ENCODE measurements at places on chromosomes 4 and X.

DNA sequence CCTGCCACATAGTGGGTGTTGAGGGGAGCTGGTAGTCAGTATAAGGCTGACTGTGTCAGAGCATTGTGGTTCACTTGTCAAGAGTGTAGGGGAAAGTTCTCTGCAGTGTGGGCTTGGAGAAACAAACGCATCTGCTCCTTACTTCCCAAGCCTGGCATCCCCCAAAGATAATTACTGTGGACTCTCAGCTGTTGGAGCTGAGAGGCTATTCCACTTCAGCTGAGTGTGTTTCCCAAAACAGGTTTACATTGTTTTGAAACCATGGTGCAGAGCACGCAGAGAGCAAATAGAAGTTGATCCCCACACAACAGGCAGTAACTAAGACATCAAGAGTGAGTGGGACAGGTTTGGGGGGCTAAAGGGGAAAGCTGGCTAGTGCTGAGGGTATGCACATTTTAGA, 181.0 kb upstream of the EOLA2 start:
- no peak for DNase-seq
- H3K27me3 ChIP-seq, result no peaks in the 10 kb centered on the region
- no peak overlapping the region for H3K4me3 ChIP-seq
- no peaks in the 10 kb centered on the region for H3K36me3 ChIP-seq
- H3K27ac ChIP-seq, result no peak overlapping the region

DNA sequence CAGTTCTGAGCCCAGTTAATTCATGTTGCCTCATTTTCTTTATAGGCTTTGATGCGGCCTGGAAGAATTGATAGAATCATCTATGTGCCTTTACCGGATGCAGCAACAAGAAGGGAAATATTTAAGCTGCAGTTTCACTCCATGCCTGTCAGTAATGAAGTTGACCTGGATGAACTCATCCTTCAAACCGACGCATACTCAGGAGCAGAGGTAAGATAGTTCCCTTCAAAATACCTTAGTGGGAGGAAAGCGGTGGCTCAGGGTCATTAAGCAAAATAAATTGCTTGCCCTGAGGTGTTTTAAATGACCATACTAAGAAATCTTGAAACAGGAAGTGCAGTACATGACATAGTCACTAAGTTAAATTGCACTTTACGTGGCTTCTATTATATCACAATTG, 140.6 kb upstream of the SPRY1 start:
- H3K36me3 ChIP-seq, result no peaks in the 10 kb centered on the region
- H3K27ac ChIP-seq, result no peak overlapping the region

DNA sequence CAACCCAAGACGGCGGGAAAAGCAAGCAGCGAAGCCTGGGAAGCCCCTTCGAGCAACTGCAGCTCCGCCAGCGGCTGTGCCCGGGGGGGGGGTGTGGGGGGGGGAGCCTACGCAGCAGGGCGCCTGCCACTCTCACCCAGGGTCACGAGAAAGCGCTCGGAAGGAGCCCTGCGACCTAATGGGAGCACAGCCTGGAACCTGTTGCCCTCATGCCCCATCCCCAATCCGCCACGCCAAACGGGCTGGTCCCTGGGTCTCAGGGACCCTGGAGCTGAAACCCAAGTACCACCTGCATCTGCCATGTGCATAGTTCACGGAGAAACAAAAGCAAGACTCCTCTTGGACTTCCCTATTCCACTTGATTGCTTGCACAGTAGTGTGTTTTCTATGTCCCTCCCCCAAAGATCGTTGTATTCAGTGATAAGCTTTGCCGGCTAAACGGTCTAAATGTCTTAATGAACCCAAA, 359 bp upstream of the GAB3 start:
- H3K4me1 ChIP-seq, result no peaks in the 10 kb centered on the region
- no peak overlapping the region for H3K27ac ChIP-seq
- H3K36me3 ChIP-seq, result no peaks in the 10 kb centered on the region
- no peak for DNase-seq

DNA sequence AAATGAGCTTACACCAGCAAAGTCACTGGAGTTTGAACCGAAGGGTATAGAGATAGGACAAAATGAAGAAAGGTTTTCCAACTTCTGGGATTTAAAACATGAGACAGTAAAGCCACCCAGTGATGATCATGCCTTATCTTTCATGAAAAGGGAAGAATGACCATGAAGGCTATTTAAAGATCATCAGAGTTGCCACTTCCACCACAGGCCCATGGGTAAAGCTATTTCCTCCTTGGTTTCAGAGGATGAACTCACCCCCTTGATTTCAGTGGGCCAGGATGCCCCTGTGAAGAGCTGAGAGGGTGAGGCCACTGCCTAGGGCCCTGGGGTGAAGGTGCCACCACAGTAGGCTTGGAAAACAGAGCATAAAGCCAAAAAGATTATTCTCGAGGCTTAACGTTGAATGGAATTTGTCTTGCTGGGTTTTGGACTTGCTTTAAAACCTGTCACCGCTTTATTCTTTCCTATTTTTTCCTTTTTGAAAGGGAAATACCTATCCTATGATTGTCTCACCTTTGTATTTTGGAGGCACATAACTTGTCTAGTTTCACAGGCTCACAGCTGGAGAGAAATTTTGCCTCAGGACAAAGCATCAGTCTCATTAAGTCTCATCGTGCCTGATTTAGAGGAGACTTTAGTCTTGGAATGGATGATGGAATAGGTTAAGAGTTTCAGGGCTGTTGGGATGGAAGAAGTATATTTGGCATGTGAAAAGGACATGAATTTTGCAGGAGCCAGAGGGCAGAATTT, 254.0 kb downstream of the SNCA start:
- no peak overlapping the region for H3K4me3 ChIP-seq
- no peak overlapping the region for H3K27ac ChIP-seq
- no peak for DNase-seq

Measured in vagina (tissue), 2 donors.